NCI-H460 (cell line): ENCODE measurements at places on chromosomes 2 and 18. TPM values are rescaled to one million over a fixed set of nuclear protein-coding genes. Genes with fewer than 3 reads are reported as not detected.

The MAPRE3 gene
- 4.0 and 5.1 TPM in 2 replicates for total RNA-seq

The CYP20A1 gene
- 27.1 and 32.4 TPM in 2 replicates for total RNA-seq

The UPP2 gene
- total RNA-seq: not detected in 2 replicates

The FRZB gene
- total RNA-seq: not detected in 2 replicates

The CDCA7 gene
- total RNA-seq: 25.1 and 27.6 TPM in 2 replicates

The LRRTM4 gene
- 0.05 TPM in 1 of 2 replicates, not detected in the other for total RNA-seq

The HNRNPLL gene
- 40.2 and 41.3 TPM in 2 replicates for total RNA-seq

The RUFY4 gene
- total RNA-seq: 0.20 TPM in 1 of 2 replicates, not detected in the other

The GALR1 gene
- total RNA-seq: not detected in 2 replicates

The RSAD2 gene
- total RNA-seq: 0.02 TPM in 1 of 2 replicates, not detected in the other

The SPEG gene
- total RNA-seq: 0.29 and 0.99 TPM in 2 replicates

The SEC11C gene
- 65.6 and 73.9 TPM in 2 replicates for total RNA-seq

The STARD6 gene
- total RNA-seq: 0.46 and 0.57 TPM in 2 replicates

The TRABD2A gene
- total RNA-seq: 2.2 and 2.6 TPM in 2 replicates

The TUBA4B gene
- total RNA-seq: not detected in 2 replicates

The CELF4 gene
- 0.15 TPM in 1 of 2 replicates, not detected in the other for total RNA-seq

The CPS1 gene
- total RNA-seq: 683 and 686 TPM in 2 replicates

The NMUR1 gene
- not detected in 2 replicates for total RNA-seq

The TMEM163 gene
- not detected in 2 replicates for total RNA-seq

The ROCK2 gene
- total RNA-seq: 25.5 and 31.7 TPM in 2 replicates

The NAT8 gene
- total RNA-seq: not detected in 2 replicates

The CNDP1 gene
- total RNA-seq: not detected in 2 replicates

The NEDD4L gene
- total RNA-seq: 25.1 and 25.9 TPM in 2 replicates

The KRTCAP3 gene
- total RNA-seq: 0.69 and 1.0 TPM in 2 replicates

The LYPD6B gene
- total RNA-seq: 0.20 and 0.38 TPM in 2 replicates

The C2orf92 gene
- total RNA-seq: 1.6 and 2.1 TPM in 2 replicates

The NOSTRIN gene
- total RNA-seq: 10.0 and 11.1 TPM in 2 replicates

The CPO gene
- not detected in 2 replicates for total RNA-seq

The TUBA3E gene
- not detected in 2 replicates for total RNA-seq

The HJURP gene
- total RNA-seq: 97.8 and 106 TPM in 2 replicates

The C2orf66 gene
- 0.58 and 0.84 TPM in 2 replicates for total RNA-seq

The TMEM17 gene
- 3.0 and 5.4 TPM in 2 replicates for total RNA-seq

The CREG2 gene
- total RNA-seq: 0.10 and 0.20 TPM in 2 replicates

The TEKT4 gene
- not detected in 2 replicates for total RNA-seq

The FLACC1 gene
- 0.45 and 2.1 TPM in 2 replicates for total RNA-seq

The MC4R gene
- not detected in 2 replicates for total RNA-seq

The OTOF gene
- total RNA-seq: not detected in 2 replicates

The TIA1 gene
- 53.1 and 66.8 TPM in 2 replicates for total RNA-seq

The SPATS2L gene
- total RNA-seq: 58.3 and 63.3 TPM in 2 replicates

The C2orf80 gene
- total RNA-seq: not detected in 2 replicates

The LINC00305 gene
- not detected in 2 replicates for total RNA-seq

The RAX gene
- total RNA-seq: not detected in 2 replicates

The RPRM gene
- total RNA-seq: 0.10 TPM in 1 of 2 replicates, not detected in the other

The TSHZ1 gene
- 5.1 and 6.3 TPM in 2 replicates for total RNA-seq

The HOXD3 gene
- not detected in 2 replicates for total RNA-seq

The ATOH8 gene
- 0.89 and 1.4 TPM in 2 replicates for total RNA-seq

The CAPG gene
- 95.1 and 95.2 TPM in 2 replicates for total RNA-seq

The SCN7A gene
- 0.02 and 0.03 TPM in 2 replicates for total RNA-seq
